AG04450 (cell line): ENCODE measurements at places on chromosomes 13 and 19.

DNA sequence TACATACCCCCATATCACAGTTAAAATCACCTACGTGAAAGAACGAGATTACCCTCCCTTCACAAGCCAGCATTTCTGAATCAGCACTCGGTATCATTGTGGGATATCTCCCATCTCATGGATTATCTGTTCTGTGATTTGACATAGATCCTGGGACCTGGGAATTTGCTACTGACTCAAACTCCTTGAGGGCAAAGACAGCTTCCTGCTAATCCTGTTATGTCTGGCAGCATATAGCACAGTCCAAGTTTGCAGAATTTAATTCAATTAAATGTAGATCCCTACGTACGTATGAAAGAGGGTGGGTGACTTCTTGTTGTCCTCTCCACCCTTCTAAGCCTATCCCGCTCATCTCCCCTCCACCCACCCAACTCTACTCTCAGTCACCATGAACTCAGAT, 476.5 kb downstream of the KLF5 start:
- DNase-seq, result no peak

DNA sequence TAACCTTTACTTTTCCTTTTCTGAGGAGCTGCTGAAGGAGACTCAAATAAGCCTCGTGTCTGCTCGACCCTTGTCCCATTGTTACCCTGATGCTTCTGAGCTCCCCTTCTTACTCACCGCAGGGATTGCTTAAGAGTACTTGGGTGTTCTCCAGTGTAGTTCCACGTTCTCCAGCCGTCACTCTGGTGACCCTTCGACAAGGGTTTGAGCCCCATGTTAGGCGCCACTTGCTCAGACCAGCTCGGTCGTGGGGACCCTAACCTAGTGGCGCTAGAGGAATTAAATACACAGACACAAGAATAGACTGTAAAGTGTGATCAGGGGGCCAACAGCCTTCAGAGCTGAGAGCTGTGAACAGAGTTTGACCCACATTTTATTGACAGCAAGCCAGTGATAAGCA, 10.3 kb downstream of the ZNF480 start:
- no peak for DNase-seq

DNA sequence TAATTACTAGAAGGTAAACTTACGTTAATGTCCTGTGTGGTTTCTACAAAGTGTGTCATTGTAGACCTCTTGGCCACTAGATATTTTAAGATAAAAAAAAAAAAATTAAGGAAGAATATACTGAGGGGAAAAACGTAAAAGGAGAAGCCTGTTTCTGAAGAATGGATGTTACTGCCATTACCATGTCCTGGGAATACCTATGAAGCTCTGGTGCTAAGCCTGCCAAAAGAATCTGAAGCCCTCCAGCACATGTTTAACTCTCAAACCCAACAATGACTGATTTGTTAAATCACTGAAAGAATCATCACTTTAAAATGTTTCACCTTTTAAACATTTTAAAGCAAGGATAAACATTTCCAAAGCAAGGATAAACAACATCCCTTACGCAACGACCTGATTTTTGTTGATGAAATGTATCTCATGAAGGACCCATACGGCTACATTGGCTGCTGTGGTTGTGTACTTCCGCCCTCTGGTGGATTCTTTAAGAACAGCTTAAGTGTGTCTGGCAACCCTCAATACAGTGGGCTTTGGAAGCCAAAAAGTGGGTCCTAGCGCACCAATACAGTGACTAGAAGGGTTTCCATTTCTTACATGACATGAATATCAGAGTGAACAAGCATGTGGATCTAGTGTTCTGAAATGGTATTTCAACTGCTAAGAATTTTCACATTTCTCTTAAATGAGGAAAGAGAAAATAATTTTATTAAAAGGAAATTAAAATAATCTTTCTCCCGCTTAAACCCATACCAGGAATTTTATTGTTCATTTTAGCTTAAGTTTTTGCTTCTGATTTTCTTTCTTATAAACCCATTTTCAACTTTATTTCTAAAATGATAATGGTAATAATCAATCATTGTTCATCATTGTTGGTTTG, 74.5 kb upstream of the RAP2A start:
- DNase-seq, result peak; percentile 87

DNA sequence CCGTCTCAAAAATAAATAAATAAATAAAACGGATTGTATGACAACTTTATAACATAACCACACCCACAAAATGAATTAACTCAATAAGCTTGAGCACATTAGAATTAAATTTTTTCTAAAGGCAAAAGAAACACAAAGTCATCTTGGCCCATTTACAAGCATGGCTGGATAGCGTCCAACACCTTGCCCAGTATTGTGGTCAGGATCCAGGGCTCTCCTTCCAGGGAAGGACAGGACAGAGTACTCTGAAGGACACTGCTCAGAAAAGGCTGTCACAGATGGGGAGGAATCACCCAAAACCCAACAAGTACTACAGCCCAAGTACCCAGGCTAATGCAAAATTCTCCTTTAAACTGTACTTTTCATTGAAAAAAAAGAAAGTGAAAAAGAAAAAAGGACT, 27.1 kb downstream of the SUGP2 start:
- DNase-seq, result no peak
